ENCODE measurements at places on chromosomes 1 and 21.

- no peak for DNase-seq
These were observed 66.5 kb downstream of the PLXNA2 start for GRCh38 chr1:208177656-208178055.

DNA sequence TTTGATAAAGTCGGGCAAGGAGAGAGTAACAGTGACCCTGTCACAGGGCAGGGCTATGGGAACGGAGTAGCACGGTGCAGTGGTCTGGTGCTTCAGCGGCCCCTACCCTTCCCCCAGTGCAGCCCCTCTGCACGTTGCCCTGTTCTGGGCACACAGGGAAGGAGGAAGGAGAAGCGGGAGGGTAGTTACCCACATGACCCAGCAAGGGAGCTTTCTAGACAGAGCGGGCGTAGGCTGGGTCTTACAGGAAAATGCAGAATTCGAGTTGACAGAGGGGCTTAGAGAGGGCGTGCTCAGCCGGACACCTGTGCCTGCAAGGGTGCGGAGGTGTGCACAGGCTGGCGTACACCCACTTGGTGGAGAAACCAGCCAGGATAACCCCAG is 341.2 kb downstream of the NPHP4 start:
- DNase-seq: no peak

GRCh38 chr1:1455366-1455884 is 5.9 kb downstream of the ATAD3C start:
- no peak for DNase-seq

GRCh38 chr1:73839922-73840321 is 358.1 kb downstream of the LRRIQ3 start:
- DNase-seq: no peak
